Amniotic epithelial cell (primary cell): ENCODE measurements at places on chromosomes 11 and 22.

DNA sequence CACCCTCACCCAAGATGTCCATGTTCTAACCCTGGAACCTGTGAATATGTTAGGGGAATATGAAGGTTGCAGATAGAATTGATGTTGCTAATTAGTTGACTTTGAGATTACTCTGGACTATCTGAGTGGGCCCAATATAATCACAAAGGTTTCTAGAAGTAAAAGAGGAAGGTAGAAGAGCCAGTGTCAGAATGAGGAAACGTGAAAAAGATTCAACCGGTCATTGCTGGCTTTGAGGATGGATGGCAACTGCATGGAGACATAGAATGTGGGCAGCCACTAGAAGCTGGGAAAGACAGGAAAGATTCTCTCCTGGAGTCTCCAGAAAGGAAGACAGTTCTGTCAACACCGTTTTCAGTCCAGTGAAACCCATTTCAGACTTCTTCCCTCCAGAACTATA lies 86.6 kb downstream of the CLPB start:
- DNase-seq = no peak

DNA sequence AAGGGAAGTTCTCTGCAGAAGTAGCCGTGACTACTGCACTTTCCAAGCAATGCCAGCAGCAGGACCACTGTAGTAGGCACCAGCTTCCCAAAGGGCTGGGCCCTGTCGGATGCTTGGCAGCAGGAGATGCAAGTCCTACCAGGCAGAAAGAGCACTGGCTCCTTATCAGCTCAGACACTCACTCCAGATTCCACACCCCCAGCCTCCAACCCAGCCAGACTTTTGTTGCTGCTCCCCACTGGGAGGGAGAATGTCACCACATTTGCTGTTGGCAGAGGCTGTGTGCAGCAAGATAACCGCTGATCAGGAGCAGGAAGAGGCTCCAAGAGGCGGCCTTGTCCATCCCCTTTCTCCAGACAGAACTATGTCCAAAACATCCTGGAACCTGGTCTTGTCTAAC lies 118.7 kb downstream of the C11orf58 start:
- no peak for DNase-seq

DNA sequence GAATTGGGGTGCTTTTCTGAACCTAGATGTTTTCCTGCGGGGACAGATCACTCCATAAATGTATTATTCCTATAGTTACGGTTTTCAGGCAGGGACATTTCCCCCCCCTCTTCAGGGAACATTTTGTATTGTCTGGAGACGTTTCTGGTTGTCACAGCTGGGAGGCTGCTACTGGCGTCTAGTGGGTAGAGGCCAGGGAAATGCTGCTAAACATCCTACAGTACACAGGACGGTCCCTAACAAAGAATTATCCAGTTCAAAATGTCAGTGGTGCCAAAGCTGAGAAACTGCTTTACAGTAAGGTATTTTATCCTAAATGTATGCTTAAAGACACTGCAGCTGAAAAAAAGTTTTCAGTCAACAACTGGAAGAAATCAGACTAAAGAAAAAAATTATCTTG lies 19.4 kb downstream of the PIWIL4 start:
- no peak for DNase-seq

- no peak for DNase-seq
Observed at GRCh38 chr22:48690583-48691317, 1136.9 kb downstream of the BRD1 start.

DNA sequence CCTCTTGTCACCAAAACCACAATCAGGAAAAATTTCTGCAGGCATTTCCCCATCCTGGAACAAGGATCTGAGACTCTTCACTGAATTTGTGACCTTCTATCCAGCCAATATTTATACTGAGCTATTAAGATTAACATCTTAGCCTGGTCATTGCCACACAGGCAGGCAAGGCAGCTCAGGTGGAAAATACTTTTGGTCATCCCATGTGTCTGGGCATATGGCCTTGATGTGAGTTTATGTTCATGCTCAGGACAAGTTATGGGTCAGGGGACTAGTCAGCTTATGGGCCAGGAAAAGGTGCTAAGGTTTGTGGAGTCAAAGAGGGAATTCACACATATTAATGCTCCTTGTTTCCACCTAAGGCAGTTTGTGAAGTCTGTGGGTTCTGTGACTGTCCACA lies 124.3 kb upstream of the TOP3B start:
- DNase-seq = no peak

- no peak for DNase-seq
Observed at GRCh38 chr11:101336858-101337257, 207.2 kb upstream of the PGR start.

GRCh38 chr11:6567371-6567745 lies 36.1 kb downstream of the RRP8 start:
- no peak for DNase-seq

DNA sequence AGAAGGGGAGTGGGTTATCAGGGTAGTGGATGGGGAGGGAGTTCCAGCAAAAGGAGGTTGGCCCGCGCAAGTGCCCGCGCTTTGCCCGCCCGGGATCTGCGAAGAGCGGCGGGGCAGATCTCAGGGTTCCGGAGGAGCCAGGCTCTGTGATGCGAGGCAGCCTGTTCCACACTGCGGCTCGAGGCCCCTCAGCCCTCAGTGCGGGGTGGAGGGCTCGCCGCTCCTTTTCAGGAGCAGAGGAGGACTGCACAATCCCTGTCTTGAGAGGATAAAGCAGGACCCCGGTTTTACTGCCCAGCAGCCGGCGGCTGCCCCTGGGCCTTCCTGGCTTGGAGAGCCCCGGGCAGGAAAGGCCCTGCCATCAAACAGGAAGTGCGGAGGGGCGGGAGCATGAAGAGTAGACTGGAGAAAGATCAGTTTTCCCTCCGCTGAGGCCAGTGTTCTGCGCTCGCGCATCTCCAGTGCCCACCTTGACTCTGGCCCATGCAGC lies 6.2 kb downstream of the SLC6A5 start:
- no peak for DNase-seq

- DNase-seq = no peak
Observed at GRCh38 chr22:43564859-43565258, 153.0 kb downstream of the MPPED1 start.

DNA sequence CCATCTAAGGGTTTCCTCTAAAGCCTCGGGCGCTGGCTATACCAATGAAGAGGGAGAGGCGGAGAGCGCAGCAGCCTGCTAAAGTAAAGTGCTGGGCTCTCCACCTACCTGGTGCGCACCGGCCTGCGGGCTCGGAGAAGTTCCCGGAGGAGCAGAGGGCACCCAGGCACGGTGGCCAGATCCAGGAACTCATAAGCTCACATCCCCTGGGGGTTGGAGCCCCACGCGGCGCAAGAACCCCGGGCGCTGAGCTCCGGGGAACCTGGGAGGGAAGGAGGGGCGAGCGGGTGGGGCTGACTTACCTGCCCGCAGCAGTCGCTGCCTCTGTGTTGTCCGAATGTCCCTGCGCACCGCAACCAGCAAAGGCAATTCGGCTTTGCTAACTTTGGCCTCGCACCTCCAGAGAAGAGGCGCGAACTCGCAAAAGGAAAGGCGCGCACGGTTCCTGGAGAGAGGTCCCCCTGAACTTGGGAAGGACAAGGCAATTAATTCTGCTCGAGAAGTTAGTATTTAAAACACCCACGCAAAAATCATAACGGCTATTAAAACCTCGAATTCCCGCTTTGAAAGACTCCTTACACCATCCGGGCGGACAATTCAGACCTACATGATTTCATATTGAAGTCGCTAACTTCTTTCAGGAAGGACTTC lies 127.6 kb upstream of the C11orf58 start:
- no peak for DNase-seq

GRCh38 chr11:67275606-67276409 lies 9.5 kb downstream of the GRK2 start:
- no peak for DNase-seq

GRCh38 chr22:21951931-21952465 lies 650 bp downstream of the PPM1F start:
- DNase-seq = peak; percentile 24

GRCh38 chr11:65363770-65364169 lies 9.2 kb downstream of the TIGD3 start:
- peak; percentile 70 for DNase-seq

DNA sequence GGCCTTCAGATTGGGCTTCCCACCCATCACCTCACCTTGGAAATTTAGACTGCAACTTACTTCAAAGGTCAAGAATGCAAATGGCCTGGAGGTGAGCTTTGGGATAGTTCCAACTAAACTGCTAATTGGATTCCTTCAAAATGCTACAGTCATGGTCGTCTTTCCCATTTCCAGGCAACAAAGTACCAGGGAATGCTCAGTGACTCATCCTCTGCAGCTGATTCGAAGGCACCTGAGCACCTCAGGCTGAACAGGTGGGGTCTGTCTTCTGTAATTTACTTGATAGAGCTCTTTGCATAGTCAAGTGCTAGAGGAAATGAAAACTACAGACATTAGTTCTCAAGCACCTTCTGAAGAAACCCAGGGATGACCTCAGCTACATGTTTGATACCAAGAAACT lies 20.5 kb upstream of the FSHB start:
- no peak for DNase-seq

- DNase-seq = no peak
Observed at GRCh38 chr11:82996966-82997606, 74.6 kb downstream of the RAB30 start.

- DNase-seq = no peak
Observed at GRCh38 chr22:29116397-29117123, 43.7 kb downstream of the KREMEN1 start.

DNA sequence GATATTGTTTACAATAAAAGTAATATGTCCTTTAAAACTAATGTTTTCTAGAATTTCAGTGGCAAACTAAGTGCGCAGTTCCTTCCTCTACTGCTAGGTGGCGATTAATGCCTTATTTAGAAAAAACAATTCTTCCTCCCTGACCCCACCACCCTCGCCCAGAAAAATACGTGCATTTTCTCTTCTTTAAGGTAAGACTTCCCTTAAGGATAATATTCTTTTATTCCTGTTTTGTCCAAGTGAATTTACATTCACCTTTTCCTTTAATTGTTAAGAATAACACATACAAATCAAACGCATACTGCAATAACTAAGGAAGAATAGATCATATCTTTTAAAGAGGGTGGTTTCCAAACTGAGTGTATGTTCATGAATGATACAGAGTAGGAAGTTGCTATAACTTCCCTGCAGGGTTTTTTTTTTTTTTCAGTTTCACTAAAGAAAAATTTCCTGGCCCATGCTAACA lies 17.0 kb upstream of the PSMA1 start:
- peak; percentile 37 for DNase-seq

GRCh38 chr11:79068356-79068755 lies 372.5 kb downstream of the TENM4 start:
- no peak for DNase-seq

DNA sequence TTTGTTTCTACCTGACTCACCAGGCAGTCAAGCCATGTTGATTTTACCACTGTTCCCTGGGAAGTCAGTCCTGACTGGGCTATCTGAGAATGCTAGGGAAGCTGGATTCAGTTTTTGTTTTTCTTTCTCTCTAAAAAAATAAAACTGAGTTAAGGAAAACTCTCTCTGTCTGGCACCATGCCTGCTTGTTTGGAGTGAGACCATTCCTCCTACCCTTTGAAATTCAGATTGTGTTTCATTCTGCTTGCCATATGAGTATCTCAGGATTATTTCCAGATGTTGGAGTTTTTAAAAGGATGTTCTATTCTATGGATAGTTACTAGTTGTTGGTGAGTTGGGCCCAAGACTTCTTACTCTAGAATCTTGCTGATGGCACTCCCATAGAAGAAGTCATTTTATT lies 1917.0 kb downstream of the LRRC4C start:
- no peak for DNase-seq

DNA sequence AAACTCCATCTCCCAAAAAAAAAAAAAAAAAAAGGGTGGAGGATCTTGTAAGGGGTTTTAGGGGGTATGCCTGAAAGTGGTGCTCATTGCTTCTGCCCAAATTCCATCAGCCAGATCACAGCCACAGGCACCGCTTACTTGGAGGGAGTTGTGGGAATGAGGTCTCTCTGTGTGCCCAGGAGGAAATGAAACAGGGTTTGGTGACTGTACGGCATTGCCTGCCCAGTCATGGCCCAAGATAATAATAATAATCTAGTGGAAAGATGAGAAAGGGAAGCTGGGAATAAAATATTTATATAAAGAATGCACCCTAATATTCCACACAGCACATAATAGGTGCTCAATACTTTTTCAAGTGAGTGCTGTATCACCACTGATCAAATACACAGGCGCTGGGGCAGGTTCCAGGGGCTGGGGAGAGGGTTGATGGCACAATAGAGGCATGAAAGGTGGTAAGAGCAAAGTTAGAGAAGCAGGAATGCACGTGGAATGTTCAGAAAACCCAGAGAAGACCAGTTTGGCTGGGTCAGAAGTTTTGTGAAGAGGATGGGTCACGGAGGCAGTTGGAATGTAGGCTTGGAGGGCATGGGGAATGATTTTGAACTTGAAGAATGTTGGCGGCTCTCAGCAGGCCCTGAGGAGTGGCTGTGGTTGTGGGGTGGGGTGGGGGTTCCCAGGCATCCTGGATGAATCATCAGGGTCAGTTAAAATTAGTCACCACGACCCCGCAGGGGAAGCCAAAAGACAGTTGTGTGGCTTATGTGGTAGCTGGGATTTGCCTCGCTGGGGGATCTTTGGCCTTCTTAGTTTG lies 12.5 kb upstream of the MB start:
- DNase-seq = peak; percentile 96

GRCh38 chr11:34397811-34398210 lies 40.0 kb upstream of the ABTB2 start:
- DNase-seq = no peak

DNA sequence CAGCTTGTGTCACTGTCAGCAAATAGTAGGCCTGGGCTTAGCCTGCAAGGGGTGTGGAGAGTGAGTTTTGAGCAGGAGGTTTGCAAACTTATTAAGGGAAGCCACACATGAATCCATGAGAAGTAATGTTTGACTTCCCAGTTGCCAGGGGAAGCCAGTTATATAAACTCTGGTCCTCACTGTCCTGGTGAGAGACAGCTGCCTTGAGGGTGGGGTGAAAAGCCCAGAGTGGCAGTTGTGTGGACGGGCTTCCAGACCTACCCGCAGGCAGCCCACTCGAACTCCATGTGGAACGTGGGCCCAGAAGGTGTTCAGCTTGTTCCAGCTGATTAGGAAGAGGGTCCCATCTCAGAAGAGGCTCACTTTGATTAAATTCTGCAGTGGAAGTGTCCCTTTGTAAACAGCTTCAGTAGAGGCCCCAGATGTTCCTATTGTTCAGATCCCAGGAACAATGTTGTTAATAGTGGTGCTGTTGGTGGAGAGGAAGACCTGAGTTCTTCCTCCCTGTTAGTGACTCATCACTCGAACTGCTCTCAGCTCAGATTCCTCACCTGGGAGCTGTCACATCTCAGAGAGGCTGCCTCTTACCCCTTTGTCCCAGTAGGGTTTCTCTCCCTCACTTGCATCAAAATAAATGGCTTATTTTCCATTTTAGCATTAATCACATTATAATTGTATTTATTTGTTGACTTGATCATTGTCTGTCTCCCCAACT lies 63.4 kb downstream of the GRAMD1B start:
- DNase-seq = no peak
